Stimulated activated CD4-positive, alpha-beta T cell treated with anti-CD3 and anti-CD28 coated beads, Interleukin-1b, Interleukin-23, amount 100 ng/mL, for 1 hour (primary cell): ENCODE measurements at places on chromosomes 11 and 22.
A peak's percentile ranks its signal among the peaks of the same experiment; 100 is the strongest.

- no peak for DNase-seq
These were observed 650.7 kb downstream of the FAM181B start for GRCh38 chr11:82082976-82083375.

DNA sequence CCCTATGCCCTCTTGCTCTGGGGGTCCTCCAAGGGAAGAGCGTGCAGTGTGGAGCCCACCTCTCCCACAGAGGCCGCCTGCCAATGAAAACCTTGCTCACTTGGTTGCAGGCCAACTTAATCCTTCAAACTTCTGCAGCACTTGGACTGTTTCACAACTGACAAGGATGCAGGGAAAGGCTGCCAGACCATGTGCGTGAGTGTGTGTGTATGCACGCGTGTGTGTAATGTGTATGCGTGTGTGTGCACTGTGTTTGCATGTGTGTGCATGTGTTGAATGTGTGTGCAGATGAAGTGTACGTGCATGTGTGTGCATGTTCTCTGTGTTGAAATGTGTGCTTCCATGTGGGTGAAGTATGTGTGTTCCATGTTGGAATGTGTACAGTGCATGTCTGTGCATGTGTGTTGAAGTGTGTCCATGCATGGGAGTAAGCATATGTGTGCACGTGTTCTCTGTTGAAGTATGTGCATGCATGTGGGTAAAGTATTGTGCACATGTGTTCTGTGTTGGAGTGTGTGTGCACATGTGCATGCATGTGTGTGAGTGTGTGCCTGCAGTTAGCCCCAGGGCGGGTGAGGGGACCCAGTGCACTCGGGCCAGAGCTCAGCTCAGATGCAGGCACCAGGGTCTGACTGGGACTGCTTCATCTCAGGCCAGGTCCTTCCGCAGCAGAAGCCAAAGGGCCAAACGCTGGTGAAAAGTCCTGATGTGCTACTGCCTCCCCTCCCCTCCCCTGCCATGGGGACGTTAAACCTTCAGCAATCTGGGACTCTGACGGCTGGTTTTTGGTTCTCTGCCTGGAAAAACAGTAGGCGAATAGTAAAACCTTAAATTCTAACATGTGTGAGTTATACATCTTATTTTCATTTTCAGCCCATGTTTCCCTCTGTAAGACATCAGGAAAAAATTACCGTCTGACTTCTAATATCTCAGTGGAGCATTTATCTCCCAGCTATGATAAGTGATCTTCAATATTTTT, 72.0 kb downstream of the FLI1 start:
- DNase-seq: no peak

DNA sequence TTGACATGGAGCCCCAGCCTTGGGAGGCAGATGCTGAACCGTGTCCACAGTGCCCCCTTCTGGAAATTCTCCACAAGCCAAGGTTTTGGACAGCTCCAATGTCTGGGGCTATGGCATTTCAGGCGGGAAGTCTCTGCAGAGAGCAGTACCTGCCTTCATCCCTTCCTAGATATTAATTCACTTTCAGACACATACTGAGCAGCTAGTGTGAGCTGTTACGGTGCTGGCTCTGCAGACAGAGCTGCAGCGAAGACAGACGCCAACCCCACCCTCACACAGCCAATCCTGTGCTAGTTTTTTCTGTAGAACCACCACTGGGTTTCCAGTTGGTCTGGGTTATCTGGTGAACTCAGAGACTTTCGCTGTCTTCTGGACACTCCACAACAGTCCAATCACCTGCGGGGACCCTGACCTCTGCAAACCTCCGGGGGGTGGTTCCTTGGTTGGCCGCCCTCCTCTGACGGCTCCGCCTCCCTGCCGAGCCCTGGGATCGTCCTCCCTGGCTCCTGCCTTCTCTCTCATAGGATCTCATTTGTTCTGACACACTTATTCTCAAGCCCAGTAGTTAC, 9.1 kb downstream of the LMF2 start:
- peak; percentile 39 for DNase-seq

- DNase-seq: no peak
These were observed 327.6 kb upstream of the CCDC90B start for GRCh38 chr11:83613767-83614121.

GRCh38 chr11:116193321-116194131, 579.3 kb downstream of the BUD13 start:
- DNase-seq: no peak

DNA sequence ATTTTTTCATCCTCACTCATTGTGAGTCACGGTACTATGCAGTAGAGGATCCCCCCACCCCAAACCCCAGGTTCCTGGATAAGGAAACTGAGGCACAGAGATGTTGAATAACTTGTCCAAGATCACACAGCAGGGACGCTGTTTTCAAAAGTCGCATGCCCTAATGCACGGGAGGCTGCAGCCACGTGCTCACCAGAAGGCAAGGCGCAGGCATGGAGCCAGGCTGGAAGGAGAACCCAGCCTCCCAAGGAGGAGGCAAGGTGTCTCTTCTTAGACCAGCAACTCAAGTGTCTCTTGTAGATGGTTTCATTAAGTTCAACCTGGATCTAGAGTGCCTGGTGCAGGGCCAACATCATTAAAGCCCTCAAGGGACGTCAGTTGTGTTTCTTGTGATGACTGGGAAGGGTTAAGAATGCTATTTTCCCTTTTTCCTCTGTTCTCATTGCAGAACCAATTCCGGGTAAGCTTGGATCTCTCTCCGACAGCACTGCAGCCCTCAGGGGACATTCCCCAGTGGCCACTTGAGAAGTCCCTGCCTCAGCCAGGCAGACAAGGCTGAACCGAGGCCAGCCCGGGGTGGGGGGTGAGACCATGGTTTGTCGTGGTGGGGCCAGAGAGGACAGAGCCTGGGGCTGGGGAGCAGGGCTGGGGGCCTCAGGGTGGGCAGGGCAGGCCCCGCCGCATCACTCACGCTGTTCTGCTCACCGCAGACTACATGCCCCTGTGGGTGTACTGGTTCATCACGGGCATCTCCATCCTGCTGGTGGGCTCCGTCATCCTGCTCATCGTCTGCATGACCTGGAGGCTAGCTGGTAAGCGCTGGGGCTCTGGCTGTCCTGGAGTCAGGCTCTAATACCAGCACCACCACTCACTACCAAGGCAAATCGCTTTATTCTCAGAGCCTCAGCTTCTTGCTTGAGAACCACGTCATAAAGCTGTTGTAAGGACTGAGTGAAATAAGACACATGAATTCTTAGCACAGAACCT, 15.7 kb downstream of the TMEM121B start:
- no peak for DNase-seq

DNA sequence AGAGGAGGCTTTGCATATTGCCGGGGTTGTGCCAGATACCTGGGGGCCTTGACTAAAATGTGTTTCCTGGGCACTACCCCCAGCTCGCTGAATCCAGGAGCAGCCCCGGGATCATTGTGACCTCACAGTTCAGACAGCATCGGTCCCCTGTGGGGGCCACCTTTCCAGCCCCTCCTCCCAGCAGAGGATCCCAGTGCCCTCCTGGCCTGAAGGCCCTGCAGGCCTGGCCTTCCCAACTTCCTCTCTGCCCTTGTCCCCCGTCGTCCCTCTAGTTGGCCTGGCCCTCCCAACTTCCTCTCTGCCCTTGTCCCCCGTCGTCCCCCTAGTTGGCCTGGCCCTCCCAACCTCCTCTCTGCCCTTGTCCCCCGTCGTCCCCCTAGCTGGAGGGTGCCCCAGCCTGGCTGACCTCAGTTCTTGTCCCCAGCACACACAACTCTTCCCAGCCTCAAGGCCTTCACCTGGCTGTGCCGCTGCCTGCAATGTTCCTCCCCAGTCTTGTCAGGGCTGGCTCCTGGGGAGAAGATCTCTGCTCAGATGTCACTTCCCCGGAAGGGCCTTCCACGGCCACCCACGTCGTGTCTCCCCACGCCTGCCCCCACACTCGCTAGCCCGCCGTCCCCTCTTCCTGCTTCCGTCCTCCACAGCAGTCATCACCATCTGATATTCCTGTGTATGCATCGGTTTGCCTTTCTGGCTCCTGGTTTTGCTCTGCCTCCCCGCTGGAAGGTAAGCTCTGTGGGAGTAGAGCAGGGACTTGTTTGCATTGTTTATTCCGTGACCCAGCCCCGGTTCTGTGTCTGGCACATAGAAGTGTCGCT, 12.6 kb upstream of the ANO1 start:
- DNase-seq: no peak

DNA sequence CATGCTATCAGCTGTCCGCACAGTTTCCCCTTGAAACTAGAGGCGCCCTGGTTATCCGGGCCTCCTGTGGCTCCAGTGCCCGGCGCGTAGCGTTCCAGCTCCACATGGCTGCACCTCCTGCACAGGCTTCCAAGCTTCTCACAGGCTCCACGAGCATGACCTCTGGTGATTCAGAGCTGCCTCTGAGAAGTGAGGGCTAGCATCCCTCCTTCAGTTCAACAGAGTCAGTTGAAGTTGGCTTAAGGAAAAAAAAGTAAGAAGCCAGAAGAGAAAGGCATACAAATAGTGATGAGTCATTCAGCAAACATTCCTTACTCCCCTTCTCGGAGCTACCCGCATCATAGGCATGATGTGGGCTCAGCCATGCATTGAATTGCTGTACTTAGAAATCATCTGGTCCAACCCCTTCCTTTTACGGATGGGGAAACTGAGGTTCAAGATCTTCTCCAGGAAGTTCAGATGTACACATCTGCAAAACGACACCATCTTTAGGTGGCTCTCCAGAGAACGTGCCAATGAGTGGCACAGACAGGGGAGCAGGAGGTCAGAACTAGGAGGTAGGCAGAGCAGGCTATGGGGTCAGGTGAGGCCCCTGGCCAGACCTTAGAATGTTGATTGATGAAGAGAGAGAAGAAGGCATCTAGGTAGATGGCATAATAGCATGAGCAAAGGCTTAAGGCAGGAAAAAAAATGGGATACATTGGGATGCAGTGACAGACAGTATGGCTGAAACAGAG, 216.3 kb upstream of the TBCEL start:
- DNase-seq: no peak

DNA sequence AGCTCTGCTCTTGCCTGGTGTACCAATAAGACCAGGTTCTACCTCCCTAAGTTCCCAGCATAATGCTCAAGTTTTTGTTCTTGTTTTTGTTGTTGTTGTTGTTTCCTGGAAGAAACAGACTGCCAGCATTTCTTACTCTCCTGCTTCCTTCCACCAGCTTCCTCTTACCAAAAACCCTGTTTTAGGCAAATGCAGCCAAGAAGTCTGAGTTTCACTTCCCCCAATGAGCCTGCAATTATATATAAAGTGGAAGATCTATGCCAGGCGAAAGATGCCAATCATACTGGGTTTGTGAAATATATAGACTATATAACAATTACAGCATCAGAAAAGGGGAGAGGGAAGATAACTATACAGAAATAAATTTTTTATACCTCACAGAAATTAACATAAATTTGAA, 931.5 kb upstream of the FAT3 start:
- DNase-seq: no peak

DNA sequence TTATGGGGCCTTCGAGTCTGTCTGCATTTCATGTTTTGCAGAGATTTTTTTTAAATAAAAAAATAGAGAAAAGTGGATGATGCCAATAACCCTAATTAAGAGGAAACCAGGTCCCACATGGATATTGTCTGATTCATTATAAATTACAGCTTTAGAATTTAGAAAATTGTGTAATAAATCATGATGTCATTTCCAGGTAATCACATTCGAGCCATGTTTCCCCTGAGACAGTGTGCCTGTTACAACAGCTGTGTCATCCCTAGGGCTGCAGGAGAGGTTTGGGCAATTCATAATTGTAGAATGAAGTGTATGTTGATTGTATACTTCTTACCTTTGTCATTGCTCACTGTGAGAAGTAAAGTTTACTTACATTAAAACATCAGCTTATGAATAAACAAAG, 38.3 kb downstream of the NCAM1 start:
- no peak for DNase-seq

- DNase-seq: peak; percentile 70
These were observed 22.8 kb downstream of the MYH9 start for GRCh38 chr22:36365020-36365411.
